ENCODE measurements at places on chromosomes 2 and 18.

GRCh38 chr18:568731-569130 is 11.4 kb upstream of the CETN1 start:
- no peak for DNase-seq

DNA sequence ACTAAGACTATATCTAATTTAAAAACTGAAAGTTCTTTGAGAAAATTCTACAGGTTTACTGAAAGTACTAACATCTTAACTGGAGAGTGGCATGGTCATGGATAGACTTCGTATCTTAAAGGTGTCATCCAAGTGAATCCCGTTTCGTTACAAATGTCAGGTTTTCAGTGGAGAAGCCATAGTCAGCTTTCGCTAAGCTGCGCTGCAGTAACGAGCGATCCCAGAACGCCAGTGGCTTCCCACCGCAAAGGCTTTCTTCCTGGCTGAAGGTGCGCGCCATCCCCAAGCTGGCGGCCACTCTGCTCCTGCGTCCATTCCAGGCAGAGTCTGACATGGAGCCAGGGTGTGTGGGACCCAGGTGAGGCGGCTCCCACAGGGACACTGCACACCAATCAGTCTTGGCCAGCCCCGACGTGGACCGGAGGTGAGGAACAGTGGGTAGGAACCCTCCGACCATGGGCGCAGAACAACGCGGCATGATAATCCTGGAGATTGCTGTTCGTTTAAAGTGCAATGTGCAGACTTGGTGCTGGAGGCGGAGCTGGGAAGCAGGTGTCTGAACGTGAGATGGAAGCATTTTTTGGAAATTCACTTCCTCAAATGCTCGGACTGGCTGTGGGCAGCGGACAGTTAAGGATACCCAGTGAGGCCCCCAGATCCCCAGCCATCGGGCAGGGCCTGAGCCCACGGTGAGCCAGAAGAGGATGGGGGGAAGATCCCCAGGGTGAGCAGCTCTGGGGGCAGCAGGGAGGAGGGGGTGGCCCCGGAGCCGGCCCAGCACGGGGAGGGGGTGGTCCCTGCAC is 27.8 kb upstream of the KCNG2 start:
- DNase-seq, result no peak

GRCh38 chr18:3140342-3140741 is 79.4 kb downstream of the MYOM1 start:
- DNase-seq, result no peak

DNA sequence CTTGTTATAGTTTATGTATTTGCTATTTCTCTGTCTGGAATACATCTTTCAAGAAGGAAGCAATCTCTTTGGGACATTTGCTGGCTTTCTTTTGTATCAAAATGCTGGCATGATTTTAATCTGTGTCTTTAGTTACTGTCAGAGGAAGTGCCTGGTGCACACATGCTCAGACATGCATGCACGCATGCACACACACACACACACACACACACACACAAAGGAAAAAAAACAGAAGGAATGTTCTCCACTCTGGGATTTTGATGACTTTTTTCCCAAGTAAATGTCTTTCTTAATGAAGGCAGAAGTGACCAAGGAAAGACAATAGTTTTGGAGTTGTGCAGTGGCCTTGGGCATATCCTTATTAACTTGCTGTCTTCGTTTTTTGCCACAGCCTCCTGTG is 6.7 kb downstream of the GNAL start:
- no peak for DNase-seq

DNA sequence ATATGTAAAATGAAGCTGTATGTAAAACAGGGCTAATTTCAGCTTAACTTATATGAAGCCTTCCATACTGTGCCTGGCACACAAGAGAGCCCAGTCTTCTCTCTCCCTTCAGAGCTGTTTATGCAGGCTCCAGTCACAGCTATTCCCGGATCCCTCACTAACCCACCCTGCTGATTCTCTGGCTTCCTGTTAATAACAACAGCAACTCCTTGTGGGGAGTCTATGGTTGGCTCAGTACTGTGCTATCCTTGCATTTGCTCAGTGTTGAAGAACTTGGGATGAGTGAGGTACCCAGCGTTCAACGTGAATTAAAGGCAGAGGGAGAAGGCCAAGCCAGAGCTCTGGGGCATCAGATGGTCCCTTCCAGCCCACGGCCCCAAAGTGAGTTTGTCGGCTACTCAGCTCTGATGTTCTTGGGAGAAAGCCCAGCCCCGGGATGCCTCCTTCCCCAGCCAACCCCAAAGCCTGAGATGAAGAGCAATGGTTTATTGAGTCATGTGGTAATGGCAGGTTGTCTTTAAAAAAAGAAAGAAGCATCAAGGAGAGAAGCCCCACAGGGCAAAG is 43.2 kb downstream of the PSD4 start:
- no peak for DNase-seq

- no peak for DNase-seq
These were observed 134.9 kb upstream of the ZNF236 start for GRCh38 chr18:76687304-76687962.

DNA sequence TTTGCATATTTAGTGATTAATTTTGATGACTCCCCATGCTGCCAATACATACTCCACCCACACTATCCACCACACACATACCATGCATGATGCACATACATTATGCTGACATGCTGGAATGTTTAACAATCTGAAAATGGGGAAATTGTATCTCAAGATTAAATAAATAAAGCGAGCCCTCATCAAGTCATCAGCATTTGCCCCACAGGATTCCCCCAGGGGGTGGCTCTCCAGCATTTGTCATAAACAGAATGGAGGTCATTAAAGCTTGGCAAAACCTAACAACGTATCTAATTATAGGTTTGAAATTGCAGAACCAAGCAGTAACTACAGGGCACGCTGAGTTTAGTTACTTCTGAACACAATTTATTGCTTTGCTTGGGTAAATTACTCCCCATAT is 141.2 kb upstream of the TACR1 start:
- DNase-seq, result no peak

DNA sequence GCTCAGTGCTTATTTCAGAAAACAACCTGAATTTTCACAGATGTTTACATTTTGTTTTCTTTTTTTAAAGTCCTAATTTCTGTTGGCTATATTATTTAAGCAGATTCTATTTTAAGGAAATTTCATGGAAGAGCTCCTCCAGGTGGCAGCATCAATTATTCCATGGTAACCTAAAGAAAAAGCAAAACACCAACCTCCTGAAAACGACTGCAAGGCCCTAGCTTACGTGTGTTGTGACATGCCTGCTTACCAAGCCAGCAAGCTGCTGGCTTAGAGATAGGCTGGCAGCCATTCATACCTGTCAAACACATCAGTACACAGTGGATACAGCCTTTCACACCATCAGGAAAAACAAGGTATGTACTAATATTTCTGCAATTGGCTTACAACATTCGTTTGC is 64.9 kb downstream of the LPIN2 start:
- no peak for DNase-seq

DNA sequence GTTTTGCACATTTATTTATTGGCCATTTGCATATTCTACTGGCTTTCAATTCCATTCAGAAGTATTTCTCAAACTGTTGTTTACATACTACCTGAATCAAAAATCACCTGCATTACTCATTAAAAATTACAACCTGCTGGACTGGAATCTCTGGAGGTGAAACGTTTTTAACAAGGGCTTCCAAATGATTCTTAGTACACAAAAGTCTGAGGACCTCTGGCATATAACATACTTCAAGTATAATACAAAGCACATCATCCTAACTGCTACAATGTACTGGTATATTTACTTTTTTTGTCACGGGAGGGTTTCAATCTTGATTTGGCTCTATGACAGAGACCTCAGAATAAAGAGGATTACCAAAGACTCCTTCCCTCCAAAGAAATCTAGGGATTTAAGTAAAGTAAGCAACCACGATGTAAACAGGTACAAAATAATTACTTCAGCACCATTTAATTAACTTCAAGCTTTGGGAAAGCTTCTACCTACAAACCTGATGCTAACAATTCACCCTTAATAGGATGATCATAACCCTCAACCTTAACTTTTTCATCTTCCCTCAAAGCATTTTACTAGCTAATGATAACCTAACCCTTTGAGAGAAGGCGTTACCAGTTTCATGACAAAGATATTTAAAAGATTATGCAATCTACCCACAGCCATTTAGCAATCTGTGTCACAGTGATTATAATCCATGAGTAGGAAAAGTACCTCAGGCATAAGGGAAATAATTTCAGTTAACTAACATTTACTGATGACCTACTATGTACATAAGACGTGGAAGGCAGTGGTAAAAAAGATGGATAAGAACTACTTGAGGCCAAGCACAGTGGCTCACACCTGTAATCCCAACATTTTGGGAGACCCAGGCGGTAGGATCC is 24.7 kb downstream of the ATAD2B start:
- DNase-seq, result no peak

DNA sequence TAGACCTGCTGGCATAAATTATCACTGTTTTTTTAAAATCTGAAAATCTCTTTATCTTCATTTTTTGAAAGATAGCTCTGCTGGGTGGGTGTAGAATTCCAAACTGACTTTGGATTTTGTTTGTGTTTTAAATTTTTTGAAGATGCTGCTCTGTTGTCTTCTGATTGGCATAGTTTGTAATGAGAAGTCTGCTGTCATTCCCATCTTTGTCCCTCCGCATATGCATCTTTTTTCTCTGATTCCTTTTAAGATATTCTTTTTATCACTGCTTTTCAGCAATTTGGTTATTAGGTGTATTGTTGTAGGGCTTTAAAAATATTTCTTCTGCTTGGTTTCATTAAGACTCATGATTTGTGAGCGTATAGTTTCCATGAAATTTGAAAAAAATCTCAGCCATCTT is 7.2 kb downstream of the SNED1 start:
- DNase-seq, result no peak

- no peak for DNase-seq
These were observed 462.8 kb upstream of the MEX3C start for GRCh38 chr18:51660188-51660715.

- DNase-seq, result no peak
These were observed at the start of gene IGFBP5 for GRCh38 chr2:216695401-216695821. IGFBP5 (minus strand) TSS chr2:216695549; CDS start chr2:216694775, 774 bp downstream.

GRCh38 chr2:74860079-74860478 is 26.2 kb downstream of the HK2 start:
- no peak for DNase-seq

GRCh38 chr18:26614374-26614773 is 66.0 kb upstream of the KCTD1 start:
- DNase-seq, result no peak

- DNase-seq, result no peak
These were observed 102.2 kb upstream of the XPO1 start for GRCh38 chr2:61640406-61640805.

GRCh38 chr2:66472225-66472843 is 37.4 kb downstream of the MEIS1 start:
- DNase-seq, result no peak

DNA sequence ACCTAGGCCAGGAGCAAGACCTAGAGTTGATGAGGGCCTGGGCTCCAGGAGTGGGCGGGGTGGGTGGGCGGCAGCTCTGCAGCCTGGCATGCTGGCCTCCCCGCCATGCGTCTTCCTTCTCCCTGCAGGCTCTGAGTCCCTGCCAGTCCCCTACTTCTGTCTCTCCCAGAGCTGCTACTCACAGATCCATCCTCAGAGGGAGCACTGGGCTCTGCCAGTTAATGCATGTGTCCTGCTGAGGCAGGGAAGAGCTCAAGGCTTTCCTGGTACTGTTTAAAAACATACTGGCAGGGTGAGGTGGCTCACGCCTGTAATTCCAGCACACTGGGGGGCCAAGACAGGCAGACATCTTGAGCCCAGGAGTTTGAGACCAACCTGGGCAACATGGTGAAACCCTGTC is 38.7 kb upstream of the EDAR start:
- DNase-seq, result no peak

- DNase-seq, result no peak
These were observed 182.5 kb downstream of the ANKRD44 start for GRCh38 chr2:197128126-197128525.

DNA sequence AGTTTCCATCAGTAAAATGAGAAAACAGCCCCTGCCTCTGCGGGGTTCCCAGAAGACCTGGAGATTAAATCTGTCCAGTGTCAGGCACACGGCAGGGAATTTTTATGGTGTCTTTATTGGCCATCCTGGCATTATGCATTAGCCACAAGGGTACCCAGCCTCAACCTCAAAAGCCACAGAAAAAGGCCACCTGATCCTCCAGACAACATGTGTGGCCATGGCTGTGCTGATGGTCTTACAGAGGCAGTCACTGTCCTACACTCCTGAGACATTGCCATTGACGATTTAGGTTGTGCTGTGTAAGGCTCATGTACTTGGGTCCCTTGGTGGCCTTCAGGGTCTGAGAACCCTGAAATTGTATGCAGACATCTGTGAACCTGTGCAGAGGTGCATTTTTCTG is 115.6 kb downstream of the SMAD7 start:
- no peak for DNase-seq

GRCh38 chr18:39786477-39786876 is 2168.6 kb upstream of the PIK3C3 start:
- DNase-seq, result no peak

- DNase-seq, result no peak
These were observed 17.0 kb upstream of the MBD2 start for GRCh38 chr18:54241483-54241882.

GRCh38 chr2:73368781-73369180 is 16.9 kb upstream of the ALMS1 start:
- no peak for DNase-seq

GRCh38 chr2:144048631-144049060 is 471.3 kb downstream of the ZEB2 start:
- no peak for DNase-seq

DNA sequence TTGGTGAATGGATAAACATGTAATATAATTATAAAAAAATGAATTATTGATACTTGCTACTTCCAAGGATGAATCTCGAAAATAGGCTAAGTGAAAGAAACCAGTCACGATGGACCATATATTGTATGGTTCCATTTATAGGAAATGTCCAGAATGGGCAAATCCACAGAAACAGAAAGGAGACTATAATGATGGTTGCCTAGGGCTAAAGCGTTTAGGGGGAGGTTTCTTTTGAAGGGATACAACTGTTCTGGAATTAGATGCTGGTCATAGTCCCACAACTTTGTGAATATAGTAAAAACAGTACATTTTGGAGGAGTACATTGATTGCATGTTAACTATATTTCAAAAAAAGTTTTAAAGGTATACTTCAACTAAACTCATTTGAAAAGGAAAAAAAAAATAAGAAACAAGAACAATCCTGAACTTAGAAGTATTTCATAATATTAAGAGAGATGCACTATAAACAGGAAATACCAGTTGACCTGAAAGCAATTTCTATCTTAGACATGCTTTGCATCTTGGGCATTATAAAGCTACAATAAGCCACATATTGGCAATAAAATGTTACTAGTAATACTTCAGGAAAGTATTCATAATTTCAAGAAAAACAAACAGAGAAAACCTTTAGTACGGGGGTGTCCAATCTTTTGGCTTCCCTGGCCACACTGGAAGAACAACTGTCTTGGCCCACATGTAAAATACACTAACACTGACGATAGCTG is 130.0 kb downstream of the C2orf74 start:
- DNase-seq, result no peak
